ENCODE measurements at places on chromosomes 4 and X. TPM values are rescaled to one million over a fixed set of nuclear protein-coding genes. Genes with fewer than 3 reads are reported as not detected.

DNA sequence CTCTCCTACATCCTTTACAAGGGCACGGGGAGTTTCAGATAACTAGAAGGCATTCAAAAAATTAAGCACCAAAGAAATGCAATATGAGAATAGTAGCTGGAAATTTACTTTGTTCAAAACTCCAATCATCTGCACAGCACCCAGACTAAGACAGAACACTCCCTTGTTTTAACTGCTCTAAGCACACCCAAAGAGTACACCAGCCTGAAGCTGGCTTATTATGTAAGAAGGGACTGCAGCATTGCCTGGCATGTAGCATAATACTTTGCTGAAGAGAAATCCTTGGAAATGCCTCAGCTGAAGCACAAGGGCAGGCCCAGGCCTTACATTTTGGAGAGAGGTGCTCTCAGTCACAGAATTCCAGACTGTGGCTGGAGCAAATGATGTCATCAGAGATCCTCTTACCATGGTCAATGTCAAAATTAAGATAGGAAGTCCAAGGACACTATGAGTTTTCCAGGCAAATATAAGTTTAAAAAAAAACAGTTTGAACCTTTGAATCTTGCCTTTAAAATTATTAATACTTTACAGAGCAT, 14.8 kb downstream of the ARHGEF6 start:
- no peak for DNase-seq

KCTD8 gene
- not detected for total RNA-seq

DNA sequence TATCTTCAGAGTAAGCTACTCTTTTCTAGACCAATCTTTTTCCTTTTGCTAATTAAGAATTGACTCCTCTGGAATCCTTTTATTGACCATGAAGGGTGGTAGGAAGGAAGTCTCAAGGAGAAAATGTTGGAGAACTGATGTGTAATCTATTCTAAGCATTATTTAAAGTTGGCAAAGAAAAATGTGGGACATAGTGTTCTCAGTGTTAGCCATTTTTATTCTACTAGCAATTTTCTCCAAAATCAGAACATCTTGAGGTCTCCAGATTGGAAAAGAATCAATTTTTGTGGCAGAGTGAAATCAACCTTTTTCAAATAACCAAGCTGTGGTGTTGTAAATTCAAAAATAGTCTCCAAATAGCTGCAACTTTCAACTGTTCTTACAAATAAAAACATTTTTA, 18.4 kb upstream of the DMP1 start:
- DNase-seq, result no peak

RIPPLY1 gene
- total RNA-seq, result not detected

GRCh38 chr4:1211891-1212545, 36.9 kb downstream of the CTBP1 start:
- DNase-seq, result no peak

- DNase-seq, result no peak
Measured at GRCh38 chr4:188300385-188300784, 161.1 kb downstream of the TRIML1 start.

- no peak for DNase-seq
Measured at GRCh38 chrX:136497556-136498052, at the start of gene HTATSF1. HTATSF1 (plus strand) TSS chrX:136497592; CDS start chrX:136497685, 93 bp downstream.

MAD2L1 gene
- total RNA-seq, result 100 TPM

GRCh38 chr4:912548-913279, 19.4 kb downstream of the GAK start:
- no peak for DNase-seq

GPRASP2 gene
- 13.8 TPM for total RNA-seq

VGLL1 gene
- total RNA-seq, result not detected

GRCh38 chrX:16484338-16484737, 165.6 kb upstream of the S100G start:
- DNase-seq, result peak; percentile 61

DNA sequence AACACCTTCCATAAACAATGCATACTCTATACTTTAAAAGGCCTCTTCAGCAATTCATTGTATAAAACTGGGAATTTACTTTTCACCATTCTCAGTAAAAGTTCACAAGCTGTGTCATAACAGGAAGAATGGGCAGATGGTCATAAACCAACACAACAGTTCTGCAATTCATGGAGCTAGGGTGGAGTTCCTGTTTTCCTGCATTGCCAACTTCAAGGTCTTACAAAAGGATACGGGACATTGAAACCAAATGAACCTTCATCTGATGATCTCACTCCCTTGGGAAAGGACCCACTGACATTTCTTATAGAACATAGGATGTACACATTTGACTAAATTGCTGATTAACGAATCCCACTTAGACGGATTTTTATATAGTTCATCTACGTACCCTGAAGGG, 4.1 kb downstream of the KDR start:
- no peak for DNase-seq

DNA sequence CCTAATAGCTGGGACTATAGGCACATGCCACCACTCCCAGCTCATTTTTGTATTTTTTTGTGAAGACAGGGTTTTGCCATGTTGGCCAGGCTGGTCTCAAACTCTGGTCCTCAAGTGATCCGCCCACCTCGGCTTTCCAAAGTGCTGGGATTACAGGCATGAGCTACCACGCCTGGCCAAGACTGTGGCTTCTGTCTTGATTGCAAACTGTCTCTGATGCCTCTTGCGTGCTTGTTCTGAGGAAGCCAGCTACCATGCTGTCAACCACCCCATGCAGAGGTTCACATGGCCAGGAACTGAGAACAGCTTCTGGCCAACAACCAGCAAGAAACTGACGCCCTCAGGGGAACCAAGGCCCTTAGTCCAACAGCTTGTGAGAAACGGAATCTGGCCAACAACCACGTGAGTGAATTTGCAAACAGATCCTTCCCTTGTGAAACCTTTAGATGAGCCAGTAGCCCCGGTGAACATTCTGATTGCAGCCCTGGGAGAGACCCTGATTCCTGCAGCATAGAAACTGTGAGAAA, 71.2 kb downstream of the SUPT20HL2 start:
- DNase-seq, result no peak

Measured in SJSA1 (cell line).